Endothelial cell (in vitro differentiated cells): ENCODE measurements at places on chromosomes 12 and 14. TPM values are rescaled to one million over a fixed set of nuclear protein-coding genes. Genes with fewer than 3 reads are reported as not detected.
A peak's percentile ranks its signal among the peaks of the same experiment; 100 is the strongest.

Gene TMTC1
- total RNA-seq: 0.95 TPM

Gene TAS2R7
- not detected for total RNA-seq

DNA sequence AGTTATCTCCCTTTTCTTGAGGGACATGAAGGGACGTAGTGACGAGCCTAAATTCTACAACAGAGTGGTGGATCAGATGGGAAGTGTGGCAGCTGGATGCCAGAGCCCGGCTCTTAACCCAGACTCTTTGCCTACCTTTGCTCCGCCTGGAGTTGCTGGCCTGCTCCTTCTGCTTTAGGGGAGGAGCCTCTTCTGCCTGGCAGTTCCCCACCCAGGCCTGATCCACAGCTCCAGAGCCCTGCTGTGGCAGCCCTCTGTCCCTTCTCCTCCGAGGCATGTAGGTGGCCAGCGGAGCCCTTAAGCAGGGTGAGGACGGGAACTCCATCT is 2.3 kb upstream of the PRPH start:
- DNase-seq: no peak
- no peaks in the 10 kb centered on the region for H3K36me3 ChIP-seq
- H3K4me3 ChIP-seq: no peak overlapping the region
- peaks cover 33% of the 10 kb centered on the region for H3K27me3 ChIP-seq
- peaks cover 4% of the 10 kb centered on the region for H3K4me1 ChIP-seq

GRCh38 chr12:2539938-2540337 is 254.8 kb upstream of the FKBP4 start:
- H3K27me3 ChIP-seq: peaks cover 5% of the 10 kb centered on the region
- DNase-seq: no peak
- H3K4me1 ChIP-seq: peaks cover 35% of the 10 kb centered on the region
- peak overlapping the region; percentile 30 for H3K27ac ChIP-seq
- H3K4me3 ChIP-seq: no peak overlapping the region

GRCh38 chr12:27822076-27822712 is 42.2 kb upstream of the MANSC4 start:
- DNase-seq: no peak
- H3K4me1 ChIP-seq: no peaks in the 10 kb centered on the region
- H3K27me3 ChIP-seq: peaks cover 5% of the 10 kb centered on the region
- H3K27ac ChIP-seq: no peak overlapping the region
- H3K36me3 ChIP-seq: no peaks in the 10 kb centered on the region

- H3K4me3 ChIP-seq: no peak overlapping the region
- peaks cover 8% of the 10 kb centered on the region for H3K36me3 ChIP-seq
- H3K27ac ChIP-seq: no peak overlapping the region
- DNase-seq: no peak
- no peaks in the 10 kb centered on the region for H3K4me1 ChIP-seq
Measured at GRCh38 chr14:63922696-63923421, 70.1 kb downstream of the SYNE2 start.

Gene ATG101
- total RNA-seq: 30.6 TPM

Gene TRIM9
- 2.3 TPM for total RNA-seq

Gene FAR2
- total RNA-seq: 104 TPM

Gene HOXC13
- 0.38 TPM for total RNA-seq

DNA sequence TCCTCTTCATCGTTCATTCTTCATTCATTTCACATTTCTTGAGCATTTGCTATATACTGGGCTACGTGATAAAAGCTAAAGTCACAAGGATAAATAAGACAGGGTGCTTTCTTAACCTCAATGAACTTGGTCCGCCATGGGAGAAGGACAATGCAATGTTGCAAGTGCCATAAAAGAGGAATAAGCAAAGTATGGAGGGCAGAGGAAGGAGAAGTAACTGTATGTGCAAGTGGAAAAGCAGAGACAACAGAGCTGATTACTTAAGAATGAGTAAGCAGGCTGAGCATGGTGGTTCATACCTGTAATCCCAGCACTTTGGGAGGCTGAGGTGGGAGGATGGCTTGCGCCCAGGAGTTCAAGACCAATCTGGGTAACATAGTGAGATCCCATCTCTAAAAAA is 14.4 kb downstream of the AREL1 start:
- DNase-seq: no peak
- H3K4me3 ChIP-seq: no peak overlapping the region
- H3K4me1 ChIP-seq: no peaks in the 10 kb centered on the region

DNA sequence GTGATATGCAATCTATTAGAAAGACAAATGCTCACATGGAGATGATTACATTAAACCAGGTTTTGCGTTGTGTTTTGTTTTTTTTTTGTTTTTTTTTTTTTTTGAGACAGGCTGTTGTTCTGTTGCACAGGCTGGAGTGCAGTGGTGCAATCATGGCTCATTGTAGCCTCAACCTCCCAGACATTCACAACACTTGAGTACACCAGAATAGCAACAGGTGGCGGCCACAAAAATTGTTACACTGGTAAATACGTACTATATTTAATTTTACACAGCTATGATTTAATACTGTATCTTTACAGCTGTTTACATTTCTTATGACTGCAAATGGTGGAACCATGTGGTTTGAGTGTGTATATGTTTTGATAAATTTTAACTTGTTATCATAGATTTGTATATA is 60.0 kb downstream of the SCAF11 start:
- H3K27me3 ChIP-seq: no peaks in the 10 kb centered on the region
- no peak overlapping the region for H3K27ac ChIP-seq
- no peak for DNase-seq
- H3K4me1 ChIP-seq: no peaks in the 10 kb centered on the region

- DNase-seq: no peak
- H3K36me3 ChIP-seq: no peaks in the 10 kb centered on the region
Measured at GRCh38 chr12:99004799-99005466, 359.8 kb downstream of the APAF1 start.

Gene HOXC11
- 0.38 TPM for total RNA-seq

DNA sequence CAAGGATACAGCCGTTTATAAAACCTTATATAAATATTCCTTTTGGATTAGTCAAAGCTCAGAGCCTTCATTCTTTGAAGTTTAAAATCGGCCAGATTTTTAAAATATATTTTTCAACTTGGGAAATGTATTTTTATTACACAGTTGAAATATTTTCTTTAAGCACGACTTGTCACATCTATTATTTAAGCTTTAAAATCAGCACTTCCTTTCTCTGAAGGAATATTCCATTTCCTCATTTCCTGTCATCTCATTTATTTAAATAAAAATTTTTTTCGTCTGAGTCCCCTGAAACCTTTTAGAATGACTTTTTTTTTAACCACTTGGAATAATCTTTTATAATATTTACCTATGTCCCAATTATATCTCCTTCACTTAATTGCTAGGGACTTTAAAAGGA is 107.5 kb upstream of the PDE3A start:
- DNase-seq: no peak
- H3K36me3 ChIP-seq: no peaks in the 10 kb centered on the region
- H3K4me1 ChIP-seq: peaks cover 8% of the 10 kb centered on the region
- H3K27ac ChIP-seq: no peak overlapping the region
- no peaks in the 10 kb centered on the region for H3K27me3 ChIP-seq

Gene STON2
- 66.8 TPM for total RNA-seq

GRCh38 chr12:112013601-112014402 is 576 bp downstream of the ERP29 start:
- peaks cover 33% of the 10 kb centered on the region for H3K4me1 ChIP-seq
- DNase-seq: peak; percentile 56
- H3K27ac ChIP-seq: peak overlapping the region; percentile 65
- peak overlapping the region; percentile 84 for H3K4me3 ChIP-seq

DNA sequence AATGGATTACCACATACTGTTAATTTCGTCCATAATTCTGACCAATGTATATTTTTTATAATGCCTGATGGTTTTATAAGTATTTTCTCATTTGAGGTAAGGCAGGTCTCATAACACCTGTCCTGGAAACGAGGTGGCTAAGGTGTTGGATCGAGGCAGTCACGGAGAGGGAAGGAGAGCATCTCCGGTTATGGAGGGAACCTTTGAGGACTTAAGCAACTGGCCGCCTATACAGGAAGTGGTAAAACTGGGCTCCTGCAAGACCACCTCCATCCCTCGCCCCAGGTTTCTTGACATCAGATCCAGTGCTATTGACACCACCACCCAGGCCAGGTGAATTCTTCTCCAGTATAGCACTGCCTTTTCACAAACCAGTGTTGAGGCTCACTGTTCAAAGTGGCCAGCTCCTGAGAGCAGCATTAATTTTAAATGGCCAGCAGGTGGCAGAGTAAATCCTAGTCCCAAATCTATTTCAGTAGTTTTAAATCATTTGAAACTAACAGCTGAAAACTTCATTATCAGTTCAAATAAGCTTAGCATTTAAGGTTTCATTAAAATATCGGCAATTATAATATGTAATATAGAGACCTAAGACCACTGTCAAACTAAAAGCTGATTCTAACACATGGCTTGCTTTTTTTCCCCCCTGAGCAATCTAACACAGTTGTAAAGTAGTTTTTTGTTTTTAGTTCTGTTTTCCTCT is 100.8 kb downstream of the PPM1A start:
- H3K27ac ChIP-seq: no peak overlapping the region
- DNase-seq: peak; percentile 30
- peaks cover 22% of the 10 kb centered on the region for H3K4me1 ChIP-seq

DNA sequence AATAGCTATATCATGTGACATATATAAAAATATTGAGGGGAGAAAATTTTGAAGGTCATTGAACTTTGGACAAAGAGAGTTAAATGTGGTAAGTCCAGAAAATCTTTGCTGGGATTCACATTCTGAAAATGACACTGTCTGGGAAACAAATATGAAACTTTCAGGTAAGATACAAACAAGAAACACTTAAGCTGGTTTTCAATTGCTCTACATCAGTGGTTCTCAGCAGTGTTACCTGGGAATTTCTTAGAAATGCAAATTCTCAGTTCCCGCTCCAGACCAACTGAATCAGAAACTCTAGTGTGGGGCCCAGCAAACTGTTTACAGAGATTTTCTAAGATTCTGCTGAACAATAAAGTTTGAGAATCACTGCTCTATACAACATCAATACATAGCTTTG is 3.6 kb upstream of the CDK17 start:
- H3K36me3 ChIP-seq: peaks cover 7% of the 10 kb centered on the region
- no peak overlapping the region for H3K27ac ChIP-seq
- no peak overlapping the region for H3K4me3 ChIP-seq
- no peak for DNase-seq
- H3K4me1 ChIP-seq: peaks cover 20% of the 10 kb centered on the region

- no peaks in the 10 kb centered on the region for H3K27me3 ChIP-seq
- no peak for DNase-seq
- no peaks in the 10 kb centered on the region for H3K4me1 ChIP-seq
- H3K4me3 ChIP-seq: no peak overlapping the region
Measured at GRCh38 chr12:121767525-121768016, 25.9 kb downstream of the RHOF start.

Gene CMKLR1
- 0.51 TPM for total RNA-seq

Gene ADAM21
- not detected for total RNA-seq

DNA sequence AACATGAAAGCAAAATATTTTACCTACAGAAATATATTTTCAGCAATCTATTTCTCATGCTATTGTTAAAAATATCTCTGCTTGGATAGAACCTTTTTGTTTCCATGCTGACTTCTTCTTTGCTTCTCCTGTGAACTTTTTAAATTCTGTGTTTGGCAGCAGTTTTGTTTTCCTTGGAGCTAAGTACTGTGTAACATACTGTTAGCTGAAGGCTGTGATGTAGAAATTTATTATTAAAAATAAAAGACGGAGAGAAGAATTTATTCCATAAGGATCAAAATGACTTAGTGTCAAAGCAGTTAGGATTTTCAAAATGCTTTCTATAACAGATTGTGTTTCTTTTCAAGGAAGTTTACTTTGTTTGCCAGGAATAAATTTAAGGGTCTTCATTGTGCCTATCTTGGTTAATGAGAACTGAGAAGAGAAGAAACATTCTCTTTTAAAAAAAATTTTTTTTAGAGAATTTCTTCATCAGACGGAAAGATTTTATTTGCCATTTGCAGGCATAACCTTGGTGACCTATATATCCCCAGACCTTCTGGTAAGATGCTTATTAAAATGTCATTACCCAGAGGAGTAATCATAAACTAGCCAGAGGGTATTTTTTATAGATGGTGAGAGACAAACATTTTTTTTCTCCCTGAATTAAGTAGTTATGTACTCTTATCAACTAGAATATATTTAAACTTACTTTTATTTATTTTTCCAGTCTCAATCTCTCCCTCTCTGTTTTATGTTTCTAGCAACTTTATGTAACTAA is 147.1 kb upstream of the SLCO1C1 start:
- no peaks in the 10 kb centered on the region for H3K27me3 ChIP-seq
- H3K27ac ChIP-seq: no peak overlapping the region
- H3K4me1 ChIP-seq: no peaks in the 10 kb centered on the region
- no peak for DNase-seq
